Progenitor cell of endocrine pancreas (in vitro differentiated cells): ENCODE measurements at places on chromosomes 3 and 15. TPM values are rescaled to one million over a fixed set of nuclear protein-coding genes. Genes with fewer than 3 reads are reported as not detected.

GRCh38 chr3:194810076-194810475 is 124.4 kb downstream of the FAM43A start:
- no peak for DNase-seq

The ACKR4 gene
- not detected in 2 replicates for total RNA-seq

DNA sequence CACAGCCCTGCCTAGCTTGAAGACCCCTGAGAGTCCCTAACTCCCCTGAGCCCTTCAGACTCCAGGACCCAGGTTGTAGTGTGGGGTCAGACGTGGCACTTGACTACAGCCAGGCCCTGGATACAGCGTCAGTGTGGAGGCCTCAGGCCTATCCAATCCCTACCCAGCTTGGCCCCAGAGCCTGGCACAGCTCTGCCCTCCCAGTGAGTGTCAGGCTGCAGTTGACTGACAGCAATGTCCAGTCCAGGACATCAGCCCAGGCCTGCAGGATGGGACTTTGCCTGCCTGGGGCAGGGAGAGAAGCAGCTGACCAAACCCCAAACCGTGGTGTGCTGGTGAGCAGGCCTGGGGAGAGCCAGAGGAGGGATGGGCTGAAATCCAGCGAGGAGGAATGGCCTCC is 27.3 kb downstream of the KLF13 start:
- DNase-seq = no peak

The STX19 gene
- not detected in 2 replicates for total RNA-seq

GRCh38 chr3:40801284-40801741 is 276.6 kb downstream of the ZNF621 start:
- no peak for DNase-seq

- DNase-seq = no peak
Observed at GRCh38 chr3:157785102-157785826, 282.0 kb upstream of the VEPH1 start.

The CSTA gene
- total RNA-seq = not detected in 2 replicates

- DNase-seq = no peak
Observed at GRCh38 chr15:82292271-82292670, 29.7 kb downstream of the SAXO2 start.
